ENCODE measurements at places on chromosomes 6 and 20.

- DNase-seq, result peak; percentile 75
These were observed 59.7 kb downstream of the HIVEP2 start for GRCh38 chr6:142885182-142885867.

DNA sequence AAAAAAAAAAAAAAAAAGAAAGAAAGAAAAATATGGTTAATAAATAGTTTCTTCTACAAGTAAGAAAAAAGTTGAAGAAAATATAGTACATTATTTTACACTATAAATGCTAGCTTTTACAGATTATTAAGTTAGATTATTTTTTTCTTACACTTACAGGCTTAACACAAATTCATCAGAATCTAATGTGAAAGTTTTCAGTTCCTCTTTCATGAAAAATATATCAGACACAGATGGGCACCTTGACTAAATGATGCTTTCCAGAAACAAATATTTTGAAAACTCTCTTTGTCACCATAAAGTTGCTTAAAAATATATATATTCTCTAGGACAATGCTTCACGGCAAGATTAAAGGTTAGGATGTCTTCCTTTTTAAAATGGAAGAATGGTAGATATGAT is 321.8 kb upstream of the HSF2 start:
- no peak for DNase-seq

GRCh38 chr6:68197356-68197755 is 437.7 kb upstream of the ADGRB3 start:
- DNase-seq, result no peak

- no peak for DNase-seq
These were observed 86.6 kb upstream of the TAB2 start for GRCh38 chr6:149230712-149231460.

DNA sequence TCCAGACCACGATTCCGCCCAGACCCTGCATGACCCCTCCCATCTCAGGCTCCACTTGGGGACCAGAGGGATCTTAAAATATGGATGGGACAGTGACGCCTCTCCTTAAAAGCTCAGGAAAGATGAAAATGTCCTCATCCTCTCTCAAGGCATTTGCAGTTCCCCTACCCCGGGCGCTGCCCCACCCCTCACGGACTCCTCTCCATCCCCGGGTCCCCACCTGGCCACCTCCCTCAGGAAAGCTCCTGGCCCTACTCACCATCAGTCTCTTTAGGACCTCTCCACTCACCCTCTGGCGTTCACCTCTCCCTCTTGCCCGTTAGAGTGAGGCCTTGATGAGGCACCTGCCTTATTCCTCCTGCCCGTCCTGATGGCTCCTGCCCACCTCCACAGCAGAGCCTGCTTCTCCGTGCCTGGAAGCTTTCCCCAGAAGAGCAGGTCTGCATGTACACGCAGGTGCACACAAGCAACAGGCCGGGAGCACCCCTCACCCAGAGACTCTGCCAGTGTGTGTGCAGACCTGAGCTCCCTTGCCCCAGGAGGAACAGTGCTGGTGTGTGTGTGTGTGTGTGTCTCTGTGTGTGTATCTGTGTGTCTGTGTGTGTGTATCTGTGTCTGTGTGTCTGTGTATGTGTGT is 105.6 kb upstream of the NXT1 start:
- DNase-seq, result no peak

DNA sequence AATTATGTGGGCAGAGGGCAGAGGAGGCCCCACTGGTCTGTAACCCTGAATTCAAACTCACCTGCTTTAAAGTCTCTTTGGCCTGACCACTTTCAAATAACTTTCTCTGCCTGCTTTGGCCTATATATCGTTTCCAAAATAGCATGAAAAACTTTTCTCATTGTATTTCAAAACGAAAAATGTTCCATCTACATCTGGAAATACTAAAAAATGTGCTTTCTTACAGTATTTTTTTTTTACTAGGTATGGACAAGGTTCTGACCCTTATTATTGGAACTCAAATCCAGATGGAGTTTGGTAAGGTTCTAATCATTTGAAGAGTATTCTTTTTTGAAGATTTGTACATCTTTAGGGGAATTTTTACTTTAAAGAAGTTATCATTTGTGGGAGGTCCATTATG is 241.9 kb downstream of the PAX1 start:
- no peak for DNase-seq

DNA sequence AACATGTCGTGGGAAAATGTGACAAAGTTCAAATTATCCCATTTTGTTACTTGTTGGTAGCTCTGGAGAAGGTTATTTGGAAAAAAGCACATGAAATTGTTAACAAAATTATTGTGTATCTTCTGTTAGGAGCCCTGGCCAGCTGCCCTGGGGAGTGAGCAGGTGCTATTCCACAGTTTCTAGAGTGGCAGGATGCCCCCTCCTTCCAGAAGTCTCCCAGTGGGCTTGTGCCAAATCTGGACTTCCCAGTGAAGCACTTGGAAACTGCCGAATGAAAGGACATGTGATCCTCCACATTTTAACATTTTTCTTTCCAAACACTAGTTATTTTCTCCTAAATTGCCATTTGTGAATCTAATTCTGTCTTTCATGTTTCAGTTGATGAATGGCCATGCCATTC is 66.9 kb upstream of the CLDN20 start:
- no peak for DNase-seq

DNA sequence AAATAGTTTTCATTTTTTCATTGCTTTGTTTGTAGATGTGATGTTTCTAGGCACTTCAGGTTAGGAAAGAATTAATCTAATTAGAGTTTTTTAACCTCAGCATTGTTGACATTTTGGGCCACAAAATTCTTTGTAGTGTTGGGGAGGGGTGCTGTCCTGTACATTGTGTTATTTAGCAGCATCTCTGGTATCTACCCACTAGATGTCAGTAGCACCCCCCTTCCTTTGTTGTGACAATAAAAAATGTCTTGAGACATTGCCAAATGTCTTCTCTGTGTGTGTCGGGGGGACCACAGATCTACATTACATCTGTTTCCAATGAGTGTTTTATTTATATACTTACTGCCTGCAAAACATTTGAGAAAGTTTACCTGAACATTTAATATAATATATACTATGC is 45.6 kb downstream of the EYA4 start:
- peak; percentile 3 for DNase-seq

- DNase-seq, result no peak
These were observed 859.4 kb downstream of the MAFB start for GRCh38 chr20:39829661-39830060.

Data from DMS53 (cell line).